ENCODE measurements at places on chromosomes 4 and X.
A peak's percentile ranks its signal among the peaks of the same experiment; 100 is the strongest.

- DNase-seq, result peak; percentile 60
These were observed 21.0 kb downstream of the S100G start for GRCh38 chrX:16671005-16671404.

DNA sequence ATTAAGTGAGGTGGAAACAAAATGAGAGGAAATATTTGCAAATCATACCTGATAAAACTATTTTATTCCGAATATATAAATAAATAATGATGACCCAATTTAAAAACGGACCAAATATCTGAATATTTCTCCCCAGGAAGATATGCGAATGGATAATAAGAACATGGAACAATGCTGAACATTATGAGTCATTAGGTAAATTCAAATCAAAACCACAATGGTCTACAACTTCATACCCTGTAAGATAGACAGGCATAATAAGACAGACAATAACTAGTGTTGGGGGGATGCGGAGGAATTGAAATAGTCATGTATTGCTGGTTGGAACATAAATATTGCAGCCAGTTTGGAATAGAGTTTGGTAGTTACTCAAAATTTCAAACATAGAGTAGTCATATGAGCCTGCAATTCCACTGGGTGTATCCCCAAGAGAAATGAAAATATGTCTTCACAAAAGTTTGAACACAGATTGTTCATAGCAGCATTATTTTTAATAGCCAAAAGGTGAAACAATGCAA, 47.6 kb upstream of the DRP2 start:
- no peak for DNase-seq

- no peak for DNase-seq
These were observed 34.2 kb downstream of the PKD2 start for GRCh38 chr4:88041626-88042025.

- DNase-seq, result peak; percentile 89
These were observed at the start of gene PDGFRA for GRCh38 chr4:54228961-54229501. TSS of gene PDGFRA (plus strand) at chr4:54229293. CDS start at chr4:54258769, 29,476 bp downstream.

GRCh38 chrX:23503835-23504539, 163.3 kb upstream of the PRDX4 start:
- DNase-seq, result no peak

DNA sequence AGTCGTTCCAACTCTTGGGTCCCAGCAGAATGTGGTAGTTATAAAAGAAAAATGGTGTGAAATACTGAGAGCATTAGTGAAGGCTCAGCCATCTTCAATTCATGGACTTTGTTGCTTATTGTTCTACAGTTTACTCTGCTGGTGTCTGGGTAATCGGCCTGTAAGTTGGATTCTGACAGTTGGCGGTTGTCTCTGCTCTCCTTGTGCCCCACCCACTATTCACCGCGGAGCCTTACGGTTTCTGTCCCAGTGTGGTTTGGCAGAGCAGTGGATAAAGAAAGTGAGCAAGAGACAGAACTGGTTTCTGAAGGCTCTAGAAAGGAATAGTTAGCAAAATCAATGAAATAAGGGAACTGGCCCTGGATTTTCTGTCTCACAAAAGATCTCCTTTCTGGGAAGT, 9.1 kb downstream of the LONRF3 start:
- DNase-seq, result no peak

Data from SK-N-SH (cell line).